ENCODE measurements at places on chromosomes 6 and 20.

- peaks cover 6% of the 10 kb centered on the region for H3K4me1 ChIP-seq
- H3K27me3 ChIP-seq = no peaks in the 10 kb centered on the region
- no peak overlapping the region for H3K27ac ChIP-seq
Observed at GRCh38 chr20:37907677-37908401, 4.9 kb downstream of the VSTM2L start.

- DNase-seq = no peak
- H3K4me3 ChIP-seq = no peak overlapping the region
- no peaks in the 10 kb centered on the region for H3K36me3 ChIP-seq
- no peak overlapping the region for H3K27ac ChIP-seq
- no peaks in the 10 kb centered on the region for H3K4me1 ChIP-seq
Observed at GRCh38 chr6:95511404-95511803, 65.9 kb upstream of the MANEA start.

GRCh38 chr6:141326426-141326825 lies 806.3 kb upstream of the GJE1 start:
- H3K4me3 ChIP-seq = peak overlapping the region; percentile 36
- H3K4me1 ChIP-seq = no peaks in the 10 kb centered on the region
- H3K27ac ChIP-seq = peak overlapping the region; percentile 40

DNA sequence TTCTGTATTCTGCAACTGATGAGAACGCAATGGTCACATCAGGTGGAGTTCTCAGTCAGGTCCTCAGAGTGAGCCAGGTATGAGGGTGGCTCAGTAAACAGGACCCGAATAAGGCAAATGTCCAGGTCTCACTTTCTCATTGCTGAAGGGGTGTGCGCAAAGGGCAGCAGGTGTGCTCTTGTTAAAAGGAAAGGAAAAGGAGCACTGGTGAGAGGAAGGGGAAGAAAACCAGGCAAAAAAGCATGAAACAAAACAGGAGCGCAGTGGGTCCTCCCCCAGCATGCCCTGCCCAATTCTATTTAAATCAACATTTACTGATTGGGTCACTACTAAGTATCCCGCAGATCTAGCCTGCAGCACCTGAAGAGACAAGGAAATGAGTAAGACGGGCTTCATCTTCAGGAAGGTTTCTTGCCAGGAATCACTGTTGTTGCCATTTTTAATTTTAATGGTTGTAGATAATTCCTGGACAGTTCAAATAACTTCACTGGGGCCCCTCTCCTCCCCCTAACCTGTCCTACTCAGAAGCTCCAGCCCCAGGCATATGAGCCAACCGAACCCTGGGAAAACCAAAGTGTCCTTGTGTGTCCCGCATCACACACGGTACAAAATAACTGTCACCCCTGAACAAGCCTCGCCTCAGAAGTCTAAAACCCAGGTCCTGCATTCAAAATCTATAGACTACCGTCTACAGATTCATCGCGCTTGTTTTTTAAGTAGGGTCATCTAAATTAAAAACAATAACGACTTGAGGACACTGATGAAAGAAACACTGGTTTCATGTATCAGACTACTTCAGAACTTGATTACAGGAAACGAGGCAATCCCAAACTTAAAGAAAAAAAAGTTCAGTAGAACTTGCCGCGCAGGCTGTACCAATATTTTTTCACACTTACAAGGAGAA lies 980 bp downstream of the MBOAT1 start:
- peak overlapping the region; percentile 89 for H3K27ac ChIP-seq
- H3K4me1 ChIP-seq = peaks cover 30% of the 10 kb centered on the region
- H3K4me3 ChIP-seq = peak overlapping the region; percentile 95
- no peak for DNase-seq
- no peaks in the 10 kb centered on the region for H3K27me3 ChIP-seq

DNA sequence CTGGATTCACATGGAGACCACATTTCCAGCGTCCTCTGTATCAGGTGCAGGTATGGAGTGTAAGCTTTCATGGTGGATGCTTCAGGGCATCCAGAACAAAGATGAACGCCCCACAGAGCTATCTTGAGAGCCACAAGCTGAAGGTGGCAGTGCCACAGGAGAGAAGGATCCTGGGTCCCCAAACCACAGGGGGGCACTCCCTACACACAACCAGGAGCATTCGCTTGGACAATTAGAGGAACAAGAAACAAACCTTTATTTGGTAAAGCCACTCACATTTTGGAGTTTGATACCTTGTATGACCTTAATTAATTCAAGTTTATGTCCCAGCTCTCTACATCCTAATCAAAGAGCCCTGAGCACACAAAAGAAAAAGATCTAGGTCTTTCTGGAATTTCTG lies 406.3 kb downstream of the PREX1 start:
- no peak overlapping the region for H3K4me3 ChIP-seq
- DNase-seq = no peak
- H3K4me1 ChIP-seq = no peaks in the 10 kb centered on the region
- H3K36me3 ChIP-seq = no peaks in the 10 kb centered on the region
- H3K27ac ChIP-seq = no peak overlapping the region

DNA sequence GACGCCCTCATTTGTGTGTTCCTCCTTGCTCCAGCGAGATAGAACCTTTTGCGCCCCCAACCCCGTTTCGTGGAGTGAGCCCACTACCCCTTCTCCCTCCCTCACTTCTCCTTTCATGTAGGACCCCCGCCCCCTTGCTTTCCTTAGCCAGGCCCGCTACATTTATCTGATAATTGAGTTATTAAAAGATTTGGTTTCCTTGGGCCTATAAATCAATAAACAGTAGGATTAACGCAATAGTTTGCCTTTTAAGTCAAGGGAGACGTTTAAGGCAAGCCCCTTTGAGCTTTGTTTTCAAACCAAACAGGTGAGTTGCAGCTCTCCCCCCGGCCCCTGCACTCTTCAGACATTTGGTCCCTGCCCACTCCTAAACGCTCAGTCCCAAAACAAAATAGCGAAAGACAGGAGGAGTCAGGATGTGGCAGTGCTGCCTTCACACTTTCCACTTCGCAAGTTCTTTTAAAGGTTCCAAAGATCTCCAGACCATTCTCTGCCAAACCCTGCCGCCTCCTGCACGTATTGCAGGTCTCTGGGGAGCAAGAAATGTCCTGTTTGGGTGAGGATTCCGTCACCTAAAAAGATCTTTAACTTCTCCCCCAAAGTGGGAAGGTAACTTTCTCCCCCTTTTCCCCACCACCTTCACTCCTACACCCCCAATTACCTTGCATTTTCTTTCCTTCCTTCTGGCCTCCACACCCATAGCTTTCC lies 27.6 kb downstream of the TFAP2B start:
- H3K4me3 ChIP-seq = no peak overlapping the region
- peaks cover 98% of the 10 kb centered on the region for H3K27me3 ChIP-seq
- DNase-seq = no peak
- H3K36me3 ChIP-seq = no peaks in the 10 kb centered on the region
- no peaks in the 10 kb centered on the region for H3K4me1 ChIP-seq

- DNase-seq = no peak
- H3K36me3 ChIP-seq = no peaks in the 10 kb centered on the region
- H3K27ac ChIP-seq = no peak overlapping the region
- no peak overlapping the region for H3K4me3 ChIP-seq
- H3K4me1 ChIP-seq = no peaks in the 10 kb centered on the region
Observed at GRCh38 chr20:4383961-4384360, 337.7 kb upstream of the PRND start.

DNA sequence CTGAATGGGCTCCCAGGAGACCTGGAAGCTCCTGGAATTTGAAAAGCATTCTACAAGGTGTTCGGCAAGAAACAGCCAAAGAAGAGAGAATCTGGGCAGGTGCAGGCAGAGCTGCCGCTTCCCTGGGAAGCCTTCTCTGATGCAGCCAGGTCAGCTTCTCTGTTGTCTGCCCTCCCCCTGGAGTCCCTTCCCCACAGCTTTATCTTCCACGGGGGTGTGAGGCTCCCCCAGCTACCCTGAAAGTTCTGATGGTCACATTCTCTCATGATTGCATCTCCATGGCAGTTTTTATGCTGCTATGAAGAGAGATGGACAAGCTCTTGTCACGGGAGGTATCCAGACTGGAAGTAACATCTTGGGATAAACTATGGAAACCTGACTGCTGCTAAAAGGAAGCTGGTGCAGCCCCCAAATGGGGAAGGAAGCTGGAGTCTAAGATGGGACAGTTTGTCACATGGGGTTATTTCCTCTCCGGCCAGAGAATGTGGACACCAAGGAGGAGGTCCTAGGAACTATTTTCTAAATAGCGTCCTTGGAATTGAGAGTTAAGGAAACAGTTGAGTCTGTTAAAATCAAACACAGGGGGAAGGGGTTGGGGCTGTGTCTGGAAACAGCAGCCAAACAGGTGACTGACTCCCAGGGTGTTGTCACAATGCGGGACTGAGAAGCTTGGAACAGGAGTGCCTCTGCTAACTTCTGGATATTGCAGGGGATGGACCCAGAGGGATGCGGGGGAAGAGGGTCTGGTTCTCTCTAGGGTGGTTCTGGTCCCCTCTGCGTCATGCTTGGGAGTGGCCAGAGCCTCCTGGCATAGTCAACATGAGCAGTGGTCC lies 91.1 kb downstream of the ASXL1 start:
- H3K4me1 ChIP-seq = no peaks in the 10 kb centered on the region
- H3K27me3 ChIP-seq = no peaks in the 10 kb centered on the region
- H3K27ac ChIP-seq = no peak overlapping the region
- DNase-seq = peak; percentile 45

DNA sequence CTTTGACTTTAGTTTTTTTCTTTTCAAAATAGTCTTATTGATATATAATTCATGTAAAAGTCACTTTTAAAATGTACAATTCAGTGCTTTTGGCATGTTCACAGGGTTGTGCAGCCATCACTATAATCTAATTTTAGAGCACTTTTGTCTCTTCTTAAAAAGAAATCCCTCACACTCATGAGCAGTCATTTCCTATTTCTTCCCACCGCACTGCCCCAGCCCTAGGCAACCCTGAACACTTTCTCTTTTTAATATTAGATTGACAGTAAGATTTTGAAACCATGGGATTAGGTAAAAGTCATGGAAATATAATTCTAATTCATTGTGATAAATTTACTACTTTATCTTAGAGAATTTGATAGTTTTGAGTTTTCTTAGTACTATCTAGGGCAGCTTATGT lies 309.4 kb downstream of the UTRN start:
- no peaks in the 10 kb centered on the region for H3K27me3 ChIP-seq
- H3K4me3 ChIP-seq = no peak overlapping the region
- no peak for DNase-seq
- no peaks in the 10 kb centered on the region for H3K36me3 ChIP-seq

All from tibial artery (tissue), 4 donors.